ENCODE measurements at places on chromosomes 5 and 9. TPM values are rescaled to one million over a fixed set of nuclear protein-coding genes. Genes with fewer than 3 reads are reported as not detected.
A peak's percentile ranks its signal among the peaks of the same experiment; 100 is the strongest.

DNA sequence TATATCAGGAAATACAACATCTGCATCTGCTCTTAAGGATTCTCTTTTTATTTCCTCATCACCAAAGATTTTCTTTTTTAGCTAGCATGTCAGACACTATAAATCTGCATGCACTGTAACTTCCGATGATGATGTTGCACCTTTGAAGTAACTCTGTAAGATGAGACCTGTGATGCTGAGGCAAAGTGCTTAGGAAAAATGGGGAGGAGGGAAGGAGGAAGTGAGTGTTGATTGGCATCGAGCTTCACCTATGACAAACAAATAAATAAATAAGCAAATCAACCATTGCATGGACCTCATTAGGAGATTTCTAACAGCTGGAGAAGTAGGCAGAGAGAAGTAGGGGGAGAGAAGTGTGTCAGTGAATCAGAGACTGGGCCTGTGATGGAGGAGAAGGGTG, 52.6 kb downstream of the ENC1 start:
- H3K36me3 ChIP-seq = no peaks in the 10 kb centered on the region
- H3K4me1 ChIP-seq = peaks cover 8% of the 10 kb centered on the region
- DNase-seq = no peak
- H3K27ac ChIP-seq = no peak overlapping the region
- no peak overlapping the region for H3K4me3 ChIP-seq

- no peak overlapping the region for H3K27ac ChIP-seq
- no peaks in the 10 kb centered on the region for H3K36me3 ChIP-seq
- no peak overlapping the region for H3K4me3 ChIP-seq
- H3K27me3 ChIP-seq = peaks cover 21% of the 10 kb centered on the region
- H3K4me1 ChIP-seq = no peaks in the 10 kb centered on the region
Measured at GRCh38 chr9:99312736-99313135, 90.7 kb downstream of the SEC61B start.

GRCh38 chr5:118459490-118459889, 528.9 kb downstream of the DTWD2 start:
- H3K27ac ChIP-seq = no peak overlapping the region
- H3K4me3 ChIP-seq = no peak overlapping the region
- no peaks in the 10 kb centered on the region for H3K4me1 ChIP-seq
- no peaks in the 10 kb centered on the region for H3K27me3 ChIP-seq

- no peak overlapping the region for H3K27ac ChIP-seq
- DNase-seq = no peak
- no peaks in the 10 kb centered on the region for H3K4me1 ChIP-seq
- no peaks in the 10 kb centered on the region for H3K36me3 ChIP-seq
Measured at GRCh38 chr5:109668668-109669422, 20.9 kb upstream of the MAN2A1 start.

DNA sequence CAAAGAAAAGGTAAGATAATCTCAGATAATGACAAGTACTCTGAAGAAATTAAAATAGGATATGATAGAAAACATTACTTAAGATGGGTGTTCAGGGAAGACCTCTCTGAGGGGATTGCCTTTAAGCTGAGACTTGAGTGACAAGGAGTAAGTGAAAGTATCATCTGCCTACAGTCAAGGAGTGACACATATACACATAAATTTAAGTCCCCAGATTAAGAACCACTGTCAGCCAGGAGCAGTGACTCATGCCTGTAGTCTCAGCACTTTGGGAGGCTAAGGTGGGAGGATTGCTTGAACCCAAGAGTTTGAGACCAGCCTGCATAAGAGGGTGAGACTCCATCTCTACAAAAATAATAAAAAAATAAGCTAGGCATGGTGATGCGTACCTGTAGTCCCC, 19.7 kb upstream of the ANKHD1 start:
- H3K36me3 ChIP-seq = no peaks in the 10 kb centered on the region
- no peak overlapping the region for H3K4me3 ChIP-seq
- H3K27ac ChIP-seq = no peak overlapping the region
- no peak for DNase-seq
- no peaks in the 10 kb centered on the region for H3K27me3 ChIP-seq

DNA sequence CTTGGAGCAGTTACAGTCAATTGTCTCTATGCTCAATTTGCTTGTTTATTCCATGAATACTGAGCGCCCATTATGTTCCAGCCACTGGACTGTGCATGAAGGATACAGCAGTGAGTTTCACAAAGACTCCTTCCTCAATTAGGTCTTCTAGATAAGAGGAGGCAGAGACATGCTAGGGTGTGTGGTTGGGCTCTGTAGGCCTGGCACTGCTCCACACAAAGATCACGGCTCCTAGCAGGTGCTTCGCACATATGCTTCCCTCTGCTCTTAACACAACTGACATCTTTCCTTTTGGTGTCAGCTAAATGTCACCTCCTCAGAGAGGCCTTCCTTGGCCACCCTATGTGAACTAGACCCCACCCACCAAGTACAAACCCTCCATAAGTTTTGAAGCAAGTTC, 10.9 kb downstream of the IL12B start:
- no peaks in the 10 kb centered on the region for H3K4me1 ChIP-seq
- no peak for DNase-seq
- H3K4me3 ChIP-seq = no peak overlapping the region
- H3K27ac ChIP-seq = no peak overlapping the region

The PRDM9 gene
- polyA plus RNA-seq = not detected

The SV2C gene
- not detected for polyA plus RNA-seq

DNA sequence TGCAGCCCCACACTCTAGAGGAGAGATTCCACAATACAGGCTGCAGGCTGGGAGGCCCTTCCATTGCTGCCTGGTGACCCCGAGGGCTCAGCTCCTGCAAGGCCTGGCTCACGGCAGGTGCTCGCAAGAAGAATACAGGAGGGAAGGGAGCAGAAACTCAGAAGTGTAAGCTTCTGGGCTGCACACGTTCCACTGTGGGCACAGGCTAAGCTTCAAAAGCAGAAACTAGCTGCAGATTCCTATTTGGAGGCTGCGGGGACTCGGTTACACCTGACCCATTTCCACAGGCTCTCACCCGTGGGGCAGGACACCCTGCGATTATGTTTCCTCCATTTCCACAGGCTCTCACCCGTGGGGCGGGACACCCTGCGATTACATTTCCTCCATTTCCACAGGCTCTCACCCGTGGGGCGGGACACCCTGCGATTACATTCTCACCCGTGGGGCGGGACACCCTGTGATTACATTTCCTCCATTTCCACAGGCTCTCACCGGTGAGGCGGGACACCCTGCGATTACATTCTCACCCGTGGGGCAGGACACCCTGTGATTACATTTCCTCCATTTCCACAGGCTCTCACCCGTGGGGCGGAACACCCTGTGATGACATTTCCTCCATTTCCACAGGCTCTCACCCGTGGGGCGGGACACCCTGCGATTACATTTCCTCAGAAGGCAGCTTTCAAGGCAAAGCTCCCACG, 10.3 kb downstream of the LPCAT1 start:
- no peak overlapping the region for H3K27ac ChIP-seq
- peaks cover 40% of the 10 kb centered on the region for H3K4me1 ChIP-seq
- no peak overlapping the region for H3K4me3 ChIP-seq
- no peak for DNase-seq
- no peaks in the 10 kb centered on the region for H3K27me3 ChIP-seq
- H3K36me3 ChIP-seq = no peaks in the 10 kb centered on the region

The SHC3 gene
- polyA plus RNA-seq = not detected

GRCh38 chr5:132020568-132021339, 9.3 kb upstream of the ACSL6 start:
- DNase-seq = no peak
- H3K36me3 ChIP-seq = no peaks in the 10 kb centered on the region
- no peak overlapping the region for H3K4me3 ChIP-seq
- peaks cover 46% of the 10 kb centered on the region for H3K27me3 ChIP-seq
- peak overlapping the region; percentile 6 for H3K27ac ChIP-seq

DNA sequence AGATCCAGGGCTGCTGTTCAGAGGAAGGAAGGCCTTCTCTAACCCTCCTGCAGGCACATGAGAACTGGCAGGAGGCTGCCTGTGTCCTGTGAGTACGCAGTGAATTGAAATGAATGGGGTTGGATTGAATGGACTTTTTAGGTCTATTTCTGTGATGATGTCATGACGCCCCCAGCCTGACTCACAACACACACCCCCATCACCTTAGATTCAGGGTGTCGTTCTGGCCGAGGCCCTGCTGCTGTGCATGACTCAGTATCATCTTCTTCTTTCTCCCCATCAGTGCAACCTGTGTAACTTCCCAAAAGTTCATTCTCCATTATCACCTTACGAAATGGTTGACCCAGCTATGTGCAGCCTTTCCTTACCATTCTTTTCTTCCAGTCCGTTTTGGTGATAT, 5.4 kb downstream of the PCAT7 start:
- DNase-seq = no peak
- H3K4me1 ChIP-seq = no peaks in the 10 kb centered on the region
- no peaks in the 10 kb centered on the region for H3K36me3 ChIP-seq
- no peak overlapping the region for H3K4me3 ChIP-seq

Data from naive B cell (primary cell).